ENCODE measurements at places on chromosomes 5 and 9.
A peak's percentile ranks its signal among the peaks of the same experiment; 100 is the strongest.

- DNase-seq, result no peak
- no peaks in the 10 kb centered on the region for H3K27me3 ChIP-seq
- H3K36me3 ChIP-seq, result no peaks in the 10 kb centered on the region
- H3K27ac ChIP-seq, result no peak overlapping the region
Observed at GRCh38 chr9:127796852-127797370, 5.8 kb upstream of the FPGS start.

DNA sequence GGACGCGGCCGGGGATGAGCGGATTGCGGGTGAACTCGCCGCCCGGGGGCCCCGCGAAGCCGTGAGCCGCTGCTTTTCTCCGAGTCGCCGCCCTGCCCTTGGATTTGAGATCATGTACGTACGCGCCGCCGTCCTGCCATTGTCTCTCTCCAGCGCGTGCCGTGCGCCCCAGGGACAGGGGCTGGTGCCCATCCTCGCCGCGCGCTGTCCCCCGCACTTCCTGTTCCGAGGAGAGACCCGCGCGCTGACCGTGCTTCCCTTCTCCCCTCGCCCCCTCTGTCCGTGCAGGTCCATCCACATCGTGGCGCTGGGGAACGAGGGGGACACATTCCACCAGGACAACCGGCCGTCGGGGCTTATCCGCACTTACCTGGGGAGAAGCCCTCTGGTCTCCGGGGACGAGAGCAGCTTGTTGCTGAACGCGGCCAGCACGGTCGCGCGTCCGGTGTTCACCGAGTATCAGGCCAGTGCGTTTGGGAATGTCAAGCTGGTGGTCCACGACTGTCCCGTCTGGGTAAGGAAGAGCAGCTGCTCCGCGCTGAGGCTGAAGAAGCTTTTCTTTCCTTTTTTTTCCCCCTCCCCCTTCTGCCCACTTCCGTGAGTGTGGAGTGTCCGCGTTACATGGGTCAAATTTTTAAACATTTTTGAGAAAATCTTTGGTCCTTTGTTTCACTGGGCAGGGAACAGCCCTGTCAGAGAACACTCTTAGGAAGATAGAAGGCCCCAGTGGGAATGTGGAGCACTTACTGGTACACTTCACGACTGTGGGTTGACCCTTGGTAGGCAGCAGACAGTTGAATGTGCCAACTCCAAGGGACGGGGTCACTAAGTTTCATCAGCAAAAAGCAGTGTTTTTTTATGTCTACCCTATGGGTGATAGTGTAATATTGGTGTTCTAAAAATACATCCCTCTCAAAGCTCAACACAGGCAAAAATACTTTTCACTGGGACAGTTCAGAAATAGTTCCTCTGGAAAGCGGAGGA lies 727 bp downstream of the RHOBTB3 start:
- no peaks in the 10 kb centered on the region for H3K36me3 ChIP-seq
- peaks cover 6% of the 10 kb centered on the region for H3K4me1 ChIP-seq
- peak overlapping the region; percentile 95 for H3K27ac ChIP-seq
- H3K27me3 ChIP-seq, result no peaks in the 10 kb centered on the region
- DNase-seq, result peak; percentile 29

GRCh38 chr5:74064225-74064624 lies 438.2 kb downstream of the ARHGEF28 start:
- H3K27ac ChIP-seq, result no peak overlapping the region
- no peaks in the 10 kb centered on the region for H3K36me3 ChIP-seq
- no peak overlapping the region for H3K4me3 ChIP-seq
- H3K4me1 ChIP-seq, result peaks cover 5% of the 10 kb centered on the region
- H3K27me3 ChIP-seq, result no peaks in the 10 kb centered on the region

DNA sequence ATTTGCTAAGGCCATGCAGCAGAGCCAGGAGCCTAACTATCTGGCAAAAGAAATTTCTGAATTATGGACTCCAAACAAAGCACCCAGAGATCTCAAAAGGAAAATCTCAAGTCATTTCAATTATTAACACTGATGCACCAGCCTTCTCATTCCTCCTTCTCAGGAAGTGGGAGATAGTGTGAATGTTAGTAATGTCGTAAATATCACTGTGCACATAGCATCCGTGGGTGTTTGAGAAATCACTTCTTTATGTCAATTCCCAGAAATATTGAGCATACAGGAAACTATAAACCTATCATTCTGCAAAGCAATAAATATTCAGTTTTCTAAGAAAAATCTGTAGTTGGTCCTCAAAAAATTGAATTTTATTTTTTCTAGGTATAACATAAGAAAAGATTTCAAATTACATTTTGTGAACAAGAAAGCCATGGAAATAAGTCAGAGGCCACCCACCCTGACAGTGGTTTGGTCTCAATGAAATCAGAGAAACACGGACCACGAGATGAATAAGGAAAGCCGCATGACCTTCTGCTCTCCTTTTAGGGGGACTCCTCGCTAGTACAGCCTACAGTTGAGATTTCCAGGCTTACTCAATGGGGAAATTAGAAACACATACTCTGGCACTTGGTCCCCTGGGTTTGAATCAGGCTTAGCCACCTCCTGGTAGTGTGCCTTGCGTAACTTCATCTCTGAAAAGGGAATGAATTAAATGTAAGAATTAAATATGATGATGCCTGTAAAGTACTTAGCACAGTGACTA lies 120.6 kb downstream of the DIRAS2 start:
- no peaks in the 10 kb centered on the region for H3K36me3 ChIP-seq
- no peaks in the 10 kb centered on the region for H3K4me1 ChIP-seq
- H3K27me3 ChIP-seq, result no peaks in the 10 kb centered on the region
- no peak overlapping the region for H3K4me3 ChIP-seq

DNA sequence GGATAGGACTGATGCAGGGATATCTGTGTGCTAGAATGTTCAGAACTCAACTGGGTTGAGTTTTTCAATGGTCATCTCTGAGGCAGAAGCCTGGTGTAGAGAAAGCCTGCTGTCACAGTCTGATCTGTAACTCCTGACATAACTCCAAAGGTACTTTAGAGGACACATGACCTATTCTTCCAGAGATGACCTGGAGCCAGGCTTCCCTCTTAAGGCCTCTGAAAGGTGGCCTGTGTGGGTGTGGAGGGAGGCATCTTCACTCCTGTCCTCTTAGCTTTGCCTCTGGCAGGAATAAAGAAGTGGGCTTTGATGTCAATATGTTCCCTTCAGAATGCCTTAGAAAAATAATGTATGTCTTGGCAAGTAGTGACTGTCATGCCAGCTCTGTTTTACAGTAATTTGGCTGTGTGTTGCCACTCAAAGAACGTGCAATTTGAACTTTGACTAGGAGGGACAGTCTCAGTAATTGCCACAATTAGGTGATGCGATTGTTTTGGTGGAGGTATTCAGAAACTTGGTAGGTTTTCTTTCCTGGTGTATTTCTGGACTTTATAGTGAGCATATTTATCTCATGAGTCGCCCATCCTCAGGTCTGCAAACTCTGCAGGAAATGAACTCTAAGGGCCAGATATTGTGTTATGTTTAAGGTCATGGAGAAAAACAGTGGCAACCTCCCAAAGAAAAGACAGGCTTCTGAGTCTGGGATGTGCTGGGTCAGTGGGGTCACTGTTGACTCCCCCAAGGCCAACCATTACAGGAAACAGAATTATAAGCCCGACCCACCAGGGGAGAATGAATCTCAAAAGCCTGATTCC lies 3.2 kb upstream of the C5orf63 start:
- no peaks in the 10 kb centered on the region for H3K4me1 ChIP-seq
- H3K36me3 ChIP-seq, result no peaks in the 10 kb centered on the region
- H3K4me3 ChIP-seq, result no peak overlapping the region
- H3K27me3 ChIP-seq, result no peaks in the 10 kb centered on the region
- no peak for DNase-seq
- no peak overlapping the region for H3K27ac ChIP-seq

- no peak overlapping the region for H3K4me3 ChIP-seq
- DNase-seq, result no peak
- peaks cover 6% of the 10 kb centered on the region for H3K4me1 ChIP-seq
- no peak overlapping the region for H3K27ac ChIP-seq
- H3K27me3 ChIP-seq, result no peaks in the 10 kb centered on the region
- H3K36me3 ChIP-seq, result no peaks in the 10 kb centered on the region
Observed at GRCh38 chr9:73118898-73119554, 32.6 kb upstream of the ANXA1 start.

DNA sequence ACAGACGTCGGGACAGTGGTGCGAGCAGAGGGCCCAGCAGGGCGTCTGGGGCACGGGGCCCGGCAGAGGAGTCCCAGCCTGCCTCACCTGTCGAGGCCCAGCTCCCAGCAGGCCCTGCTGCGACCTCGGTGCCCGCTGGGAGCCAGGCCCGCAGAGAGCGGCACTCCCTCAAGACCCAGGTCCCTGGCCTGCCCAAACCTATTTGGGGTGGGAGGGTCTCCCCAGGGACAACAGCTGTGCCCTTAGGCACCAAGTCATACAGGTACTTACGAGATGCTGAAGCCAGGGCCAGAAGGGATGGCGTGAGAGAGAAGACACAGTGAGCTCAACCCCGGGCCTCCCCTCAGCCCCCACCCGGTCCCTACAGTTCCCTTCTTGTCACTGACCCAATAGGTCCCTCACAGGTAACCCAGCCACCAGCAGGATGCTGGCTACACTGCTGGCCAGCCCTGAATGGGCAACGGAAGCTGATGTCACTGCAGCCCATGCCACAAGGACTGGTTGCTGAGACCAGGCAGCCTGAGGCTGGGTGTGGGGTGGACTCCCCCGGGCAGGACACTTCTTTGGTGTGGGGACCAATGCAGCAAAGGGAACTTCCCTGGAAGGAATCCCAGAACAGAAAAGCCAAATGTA lies 3.7 kb downstream of the NSMF start:
- no peaks in the 10 kb centered on the region for H3K36me3 ChIP-seq
- H3K4me3 ChIP-seq, result no peak overlapping the region
- H3K4me1 ChIP-seq, result peaks cover 12% of the 10 kb centered on the region
- no peaks in the 10 kb centered on the region for H3K27me3 ChIP-seq

DNA sequence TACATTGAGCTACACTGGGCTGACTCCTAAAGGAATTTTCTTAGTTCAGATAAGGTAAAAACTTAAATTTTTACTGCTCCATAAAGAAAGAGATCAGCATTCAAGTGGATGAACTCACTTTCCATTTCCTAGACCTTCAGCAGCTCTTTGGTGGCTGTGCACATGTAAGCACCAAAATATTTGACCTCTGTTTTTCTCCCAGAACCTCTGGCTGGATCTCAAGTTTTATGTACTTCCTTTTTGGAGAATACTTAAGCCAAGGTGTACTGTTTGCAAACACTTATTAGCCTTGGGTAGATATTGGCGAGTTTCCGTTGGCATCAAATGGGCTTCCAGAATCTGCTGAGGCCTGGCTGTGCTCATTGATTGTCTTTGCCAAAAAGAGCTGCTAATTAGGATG lies 10.3 kb downstream of the TNC start:
- H3K27me3 ChIP-seq, result no peaks in the 10 kb centered on the region
- no peak overlapping the region for H3K27ac ChIP-seq
- H3K4me1 ChIP-seq, result no peaks in the 10 kb centered on the region
- no peak for DNase-seq
- no peaks in the 10 kb centered on the region for H3K36me3 ChIP-seq

- H3K4me3 ChIP-seq, result no peak overlapping the region
- no peaks in the 10 kb centered on the region for H3K27me3 ChIP-seq
- DNase-seq, result no peak
- peaks cover under 1% of the 10 kb centered on the region for H3K36me3 ChIP-seq
- H3K4me1 ChIP-seq, result peaks cover 4% of the 10 kb centered on the region
Observed at GRCh38 chr9:734831-735511, 106.5 kb upstream of the DMRT1 start.

DNA sequence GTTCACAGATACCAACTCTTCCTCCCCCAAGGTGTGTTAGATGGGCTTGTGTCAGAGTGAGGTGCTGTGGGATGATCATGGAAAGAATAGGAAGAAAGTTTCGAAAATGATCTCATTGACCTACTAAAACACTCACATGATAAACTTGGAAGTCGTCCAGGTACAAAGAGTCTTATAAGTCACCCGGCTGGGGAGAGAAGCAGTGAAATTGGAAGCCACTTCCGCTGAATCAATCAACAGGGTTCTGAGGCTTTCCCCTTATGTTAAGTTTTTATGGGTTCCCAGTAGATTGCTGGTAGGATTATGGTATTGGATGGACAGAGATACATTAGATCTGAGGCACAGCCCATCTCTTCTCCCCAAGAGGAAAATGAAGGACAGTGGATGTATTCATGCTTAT lies 218.8 kb upstream of the MSX2 start:
- H3K36me3 ChIP-seq, result no peaks in the 10 kb centered on the region
- no peaks in the 10 kb centered on the region for H3K4me1 ChIP-seq
- no peak overlapping the region for H3K27ac ChIP-seq
- H3K4me3 ChIP-seq, result no peak overlapping the region
- no peaks in the 10 kb centered on the region for H3K27me3 ChIP-seq

DNA sequence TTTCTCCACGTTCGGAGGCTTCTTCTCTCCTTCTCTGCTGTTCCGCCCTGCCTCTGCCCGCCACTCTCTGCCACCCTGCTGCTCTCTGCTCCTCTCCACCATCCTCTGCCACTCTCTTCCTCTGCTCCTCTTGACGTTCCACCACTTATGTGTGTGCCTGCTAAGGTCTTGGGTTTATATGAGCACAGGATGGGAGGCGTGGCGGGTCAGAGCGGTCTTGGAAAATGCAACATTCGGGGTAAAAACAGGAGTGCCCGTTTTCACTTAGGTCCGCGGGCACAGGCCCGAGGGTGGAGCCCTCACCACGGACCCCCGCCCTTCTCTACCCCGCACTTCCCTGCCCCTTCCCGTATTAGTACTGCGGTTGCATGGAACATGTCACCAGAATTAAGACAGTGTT lies 114.4 kb upstream of the FBXL7 start:
- no peaks in the 10 kb centered on the region for H3K27me3 ChIP-seq
- H3K4me1 ChIP-seq, result no peaks in the 10 kb centered on the region
- no peak overlapping the region for H3K4me3 ChIP-seq
- no peak for DNase-seq

DNA sequence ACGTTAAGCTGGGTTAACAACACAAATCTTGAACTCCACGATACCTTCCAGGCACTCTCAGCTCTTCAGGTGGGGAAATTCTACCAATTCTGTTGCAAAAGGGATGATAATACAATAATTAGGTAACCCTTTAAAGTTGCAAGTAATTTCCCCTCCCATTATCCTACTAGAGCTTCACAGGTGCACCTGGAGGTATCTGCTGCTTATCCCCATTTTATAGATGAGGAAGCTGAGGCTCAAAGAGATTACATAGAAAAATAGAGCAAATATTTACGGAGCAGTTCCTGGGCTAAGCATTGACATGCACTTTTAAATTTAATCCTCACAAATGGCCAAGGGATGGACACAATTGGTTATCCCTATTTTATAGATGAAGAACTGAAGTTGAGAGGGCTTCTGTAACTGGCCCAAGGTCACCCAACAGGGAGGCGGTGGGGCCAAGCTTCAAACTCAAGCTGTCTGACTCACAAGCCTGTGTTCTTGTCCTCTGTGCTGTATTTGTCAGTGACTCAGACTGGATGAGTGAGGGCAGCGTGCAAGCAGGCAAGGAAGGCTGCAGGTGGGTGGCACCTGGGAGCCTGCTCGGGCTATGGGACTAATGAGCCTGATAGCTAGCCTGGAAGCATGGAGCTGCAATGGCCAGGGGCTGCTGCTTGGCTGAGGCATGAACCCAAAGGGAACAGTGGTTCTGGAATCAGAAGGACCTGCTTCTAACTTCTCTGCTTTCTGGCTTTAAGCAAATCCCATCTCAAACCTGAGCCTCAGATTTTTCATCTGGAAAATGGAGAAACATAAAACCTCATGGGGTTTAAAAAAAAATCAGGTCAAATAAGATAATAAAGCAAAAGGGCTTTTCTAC lies 105.5 kb downstream of the PDE6A start:
- no peaks in the 10 kb centered on the region for H3K4me1 ChIP-seq
- no peaks in the 10 kb centered on the region for H3K27me3 ChIP-seq
- no peak overlapping the region for H3K4me3 ChIP-seq
- no peak for DNase-seq
